ENCODE measurements at places on chromosomes 7 and 10. TPM values are rescaled to one million over a fixed set of nuclear protein-coding genes. Genes with fewer than 3 reads are reported as not detected.

DNA sequence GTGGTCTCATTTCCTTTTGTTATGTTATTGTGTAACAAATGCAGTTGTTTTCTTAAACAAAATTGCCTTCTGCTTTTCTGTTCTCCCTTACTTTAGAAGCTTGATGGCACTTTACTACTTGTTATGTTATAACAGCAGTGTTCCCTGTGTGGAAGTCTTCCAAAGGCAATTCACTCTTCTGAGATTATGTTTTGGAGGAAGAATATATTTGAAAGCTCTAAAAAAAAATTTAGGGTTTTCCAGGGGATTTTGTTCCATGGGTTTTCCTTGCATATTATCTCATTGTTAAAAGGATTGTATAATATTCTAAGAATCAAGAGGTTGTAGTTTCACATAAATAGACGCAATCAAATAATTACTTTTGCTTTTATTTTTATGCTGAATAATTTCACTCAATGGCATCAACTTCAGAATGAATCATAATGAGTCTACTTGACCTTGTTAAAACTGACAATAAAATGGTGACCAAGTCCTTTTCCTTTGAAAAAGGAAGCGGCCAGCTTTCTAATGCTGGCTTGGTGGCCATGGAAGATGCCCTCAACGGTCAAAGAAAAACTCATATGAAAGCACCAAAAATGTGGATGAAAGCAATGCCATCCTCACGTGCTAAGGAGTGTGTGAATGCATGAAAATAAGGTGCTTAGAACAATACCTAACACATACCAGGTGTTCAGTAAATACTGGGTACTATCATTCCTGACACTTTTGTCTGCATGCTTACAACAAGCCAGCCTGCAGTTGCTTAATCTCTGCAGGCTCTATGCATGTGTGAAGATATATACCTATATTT lies 92.4 kb upstream of the KLF6 start:
- DNase-seq: no peak

- no peak for DNase-seq
Observed at GRCh38 chr7:121119047-121119446, 130.5 kb downstream of the CPED1 start.

- DNase-seq: no peak
Observed at GRCh38 chr10:128386816-128387604, 260.8 kb upstream of the MKI67 start.

DNA sequence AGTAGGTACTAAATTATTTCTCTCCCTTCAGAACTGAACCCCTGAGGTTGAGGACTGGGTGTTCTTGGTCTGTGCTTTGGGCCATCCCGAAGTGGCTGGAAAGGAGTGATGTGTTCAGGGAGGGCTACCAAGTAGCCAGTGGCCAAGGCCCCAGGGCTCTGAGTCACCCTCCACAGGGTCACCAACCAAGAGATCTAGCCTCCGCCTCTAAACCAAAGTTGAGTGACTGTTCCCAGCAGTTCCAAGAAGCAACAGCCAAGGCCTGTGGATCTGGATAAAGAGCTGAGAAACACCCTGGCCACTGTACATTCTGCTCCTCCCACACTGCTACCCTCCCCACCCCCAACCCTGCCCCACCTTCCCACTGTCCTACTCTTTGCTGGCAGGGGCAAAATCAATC lies 35.5 kb upstream of the KCNMA1 start:
- DNase-seq: no peak

DNA sequence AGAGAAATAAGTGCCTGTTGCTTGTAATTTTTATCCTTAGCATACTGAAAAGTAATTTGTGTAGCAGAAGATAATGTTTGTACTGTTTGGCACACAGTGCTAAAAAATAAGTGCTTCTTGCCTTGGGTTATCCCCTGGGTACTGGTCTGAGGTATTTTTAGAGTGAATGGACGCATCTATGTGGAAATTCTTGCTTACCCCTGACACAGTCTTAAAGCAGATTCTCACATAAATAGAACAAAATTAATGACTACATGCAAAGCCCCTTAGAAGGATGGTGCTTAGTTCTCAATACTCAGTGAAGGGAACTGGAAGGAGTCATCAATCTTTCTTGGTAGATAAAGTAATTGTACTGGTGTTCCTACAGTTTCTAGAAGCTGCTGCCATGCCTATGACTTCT lies 548.6 kb downstream of the ARL4A start:
- DNase-seq: no peak

GRCh38 chr7:44094883-44095592 lies 9.1 kb upstream of the AEBP1 start:
- no peak for DNase-seq

DNA sequence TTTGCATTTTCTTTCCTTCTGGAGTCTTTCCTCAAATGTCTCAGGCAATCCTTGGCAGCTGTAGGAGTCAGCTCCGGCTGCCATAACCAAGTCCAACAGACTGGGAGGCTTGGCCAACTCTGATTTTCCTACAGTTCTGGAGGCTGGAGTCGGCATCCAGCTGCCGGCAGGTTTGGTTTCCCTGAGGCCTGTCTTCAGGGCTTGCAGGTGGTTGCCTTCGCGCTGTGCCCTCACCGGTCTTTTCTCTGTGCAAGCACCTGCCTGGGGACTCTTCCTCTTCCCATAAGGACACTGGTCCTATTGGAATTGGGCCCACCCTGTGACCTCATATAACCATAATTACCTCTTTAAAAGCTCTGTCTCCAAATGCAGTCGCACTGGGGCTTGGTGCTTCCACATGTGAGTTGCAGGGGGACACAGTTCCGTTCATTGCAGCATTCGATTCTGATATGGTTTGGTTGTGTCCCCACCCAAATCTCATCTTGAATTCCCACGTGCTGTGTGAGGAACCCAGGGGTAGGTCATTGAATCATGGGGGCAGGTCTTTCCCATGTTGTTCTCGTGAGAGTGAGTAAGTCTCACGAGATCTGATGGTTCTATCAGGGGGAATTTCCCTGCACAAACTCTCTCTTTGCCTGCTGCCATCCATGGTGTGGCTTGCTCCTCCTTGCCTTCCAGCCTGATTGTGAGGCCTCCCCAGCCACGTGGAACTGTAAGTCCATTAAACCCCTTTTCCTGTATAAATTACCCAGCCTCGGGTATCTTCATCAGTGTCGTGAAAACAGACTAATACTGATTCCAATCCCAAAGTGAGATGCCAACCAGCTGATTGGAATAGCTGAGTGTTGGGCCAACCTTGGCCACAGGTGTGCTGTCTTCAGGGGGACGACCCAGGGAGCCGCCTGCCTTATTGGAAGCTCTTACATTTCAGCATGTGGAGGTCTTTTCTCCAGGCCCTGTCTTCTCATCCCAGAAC lies 7.9 kb downstream of the GALNTL5 start:
- DNase-seq: no peak

GRCh38 chr10:9305018-9305655 lies 1250.6 kb downstream of the GATA3 start:
- peak; percentile 46 for DNase-seq

DNA sequence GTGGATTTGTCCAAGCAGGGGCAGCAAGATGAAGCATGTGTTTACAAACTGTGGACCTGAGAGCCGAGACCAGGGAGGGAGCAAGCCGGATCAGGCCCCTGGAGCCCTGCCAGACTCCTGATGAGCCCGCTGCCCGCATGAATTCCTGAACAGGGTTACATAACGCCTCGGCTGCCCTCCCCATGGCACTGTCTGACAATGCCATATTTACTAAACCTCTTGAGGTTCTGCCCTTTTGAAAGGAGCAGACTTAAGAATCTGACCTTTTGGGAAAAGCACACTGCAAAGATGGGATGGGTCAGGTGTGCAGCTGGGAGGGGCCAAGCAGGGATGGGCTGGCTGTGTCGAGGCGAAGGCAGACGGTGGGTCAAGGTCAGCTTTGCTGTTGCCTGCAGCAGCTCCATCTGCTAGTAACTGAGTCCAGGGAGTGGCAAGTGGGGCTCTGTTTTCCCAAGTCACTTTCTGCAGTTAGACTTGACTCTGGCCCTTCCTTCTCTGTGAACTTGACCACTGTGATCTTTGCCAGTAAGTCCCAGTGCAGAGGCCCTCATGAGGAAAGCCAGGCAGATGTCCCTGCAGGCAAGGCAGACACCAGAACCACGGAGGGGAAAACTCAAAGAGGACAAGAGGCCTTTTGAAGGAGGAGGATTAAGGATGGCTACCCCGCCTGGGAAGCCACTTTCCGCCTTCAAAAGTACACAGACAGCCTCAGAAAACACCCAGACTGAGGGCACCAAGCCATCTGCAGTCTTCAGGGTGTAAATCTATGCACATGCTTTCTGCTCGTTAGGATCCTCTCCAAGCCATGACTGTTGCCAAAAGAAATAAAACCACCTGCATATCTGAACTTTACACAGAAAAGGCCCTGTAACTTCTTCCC lies 175.8 kb downstream of the TNS3 start:
- no peak for DNase-seq

The GOLGA7B gene
- total RNA-seq: 0.52 TPM

The ASAH2 gene
- 1.4 TPM for total RNA-seq

DNA sequence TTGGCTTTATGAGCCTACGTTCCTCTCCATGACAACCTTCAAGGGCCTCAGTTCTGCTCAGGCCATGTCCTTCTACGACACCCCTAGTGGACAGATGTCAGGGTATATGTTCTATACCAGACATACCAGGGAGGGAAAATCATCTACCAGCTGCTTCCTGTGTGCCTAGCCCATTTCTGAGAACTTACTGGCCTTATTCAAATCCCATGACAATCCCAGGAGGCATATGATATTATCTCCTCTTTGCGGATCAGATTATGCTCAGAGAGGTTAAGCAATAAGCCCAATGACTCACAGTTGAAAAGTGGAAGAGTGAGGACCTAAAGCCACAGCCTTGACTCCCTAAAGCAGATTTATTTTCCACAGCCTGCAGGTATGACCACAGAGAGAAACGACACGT lies 139.3 kb downstream of the GLI3 start:
- DNase-seq: no peak

GRCh38 chr10:114259824-114260223 lies 20.8 kb downstream of the VWA2 start:
- DNase-seq: no peak

- DNase-seq: no peak
Observed at GRCh38 chr7:2568521-2569223, 9.9 kb downstream of the IQCE start.

DNA sequence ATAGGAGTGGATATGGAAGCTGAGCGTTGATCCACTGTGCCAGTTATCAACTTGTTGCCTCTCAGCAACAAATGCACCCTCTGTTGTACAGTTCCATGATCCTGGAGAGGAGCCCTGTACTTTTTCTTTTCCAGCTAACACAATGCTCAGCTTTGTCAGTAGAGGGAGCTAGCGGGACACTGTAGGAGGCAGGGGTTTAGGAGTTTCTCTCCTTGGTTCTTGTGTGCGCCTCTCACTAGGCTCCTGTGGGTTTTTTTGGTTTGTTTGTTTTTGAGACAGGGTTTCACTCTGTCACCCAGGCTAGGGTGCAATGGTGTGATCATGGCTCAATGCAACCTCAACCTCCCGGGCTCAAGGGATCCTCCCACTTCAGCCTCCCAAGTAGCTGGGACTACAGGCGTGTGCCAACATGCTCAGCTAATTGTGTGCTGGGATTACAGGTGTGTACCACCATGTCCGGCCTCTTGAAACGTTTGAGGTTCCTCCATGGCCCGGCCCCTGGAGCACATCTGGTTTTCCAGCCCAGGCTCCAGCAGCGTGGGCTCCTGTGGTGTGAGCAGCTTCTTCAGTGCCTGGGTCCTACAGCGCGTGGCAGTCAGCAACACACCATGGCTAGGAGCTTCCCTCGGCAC lies 12.0 kb upstream of the MARVELD1 start:
- peak; percentile 51 for DNase-seq

The HMX3 gene
- not detected for total RNA-seq

DNA sequence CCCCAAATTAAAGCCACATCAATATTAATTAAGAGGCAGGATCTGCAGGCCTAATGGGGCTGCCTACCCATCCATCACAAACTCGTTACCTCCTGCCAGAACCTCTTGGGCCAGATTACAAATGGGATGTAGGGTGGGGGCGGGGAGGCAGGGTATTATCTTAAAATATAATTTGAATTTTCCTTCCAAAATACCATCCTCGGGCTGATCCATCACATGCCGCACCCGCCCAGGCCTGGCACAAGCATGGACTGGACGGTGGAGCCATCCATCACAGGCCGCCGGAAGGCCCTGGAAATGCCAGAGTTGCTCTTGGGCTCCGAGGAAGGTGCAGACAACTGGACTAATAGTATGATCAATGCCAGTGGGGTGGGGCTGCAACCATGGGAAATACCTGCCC lies 212.8 kb downstream of the GRID1 start:
- DNase-seq: no peak
